ENCODE measurements at places on chromosomes 3 and 15.

- no peak for DNase-seq
Observed at GRCh38 chr15:96326328-96327154, 4.0 kb upstream of the NR2F2 start.

- DNase-seq = no peak
Observed at GRCh38 chr15:39211108-39211979, 369.5 kb upstream of the THBS1 start.

DNA sequence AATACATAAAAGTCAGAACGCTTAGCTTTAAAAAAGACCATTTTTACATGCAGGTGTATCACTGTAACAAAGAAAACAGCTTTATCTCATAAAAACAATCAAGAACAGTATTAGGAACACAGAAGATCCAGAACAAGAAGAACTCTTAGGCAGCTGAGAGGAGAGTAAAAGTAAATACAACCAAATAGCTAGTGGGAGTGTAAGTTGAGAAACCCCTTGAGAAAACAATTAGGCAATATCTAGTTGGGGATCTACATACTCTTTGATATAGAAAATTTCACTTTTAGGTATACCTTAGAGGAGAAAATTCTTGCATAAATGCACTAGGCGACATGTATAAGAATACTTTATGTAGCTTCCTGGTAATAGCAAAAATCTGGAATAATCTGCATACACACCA is 7.5 kb downstream of the TMF1 start:
- no peak for DNase-seq

- DNase-seq = no peak
Observed at GRCh38 chr15:33618350-33618749, 307.6 kb downstream of the RYR3 start.

- no peak for DNase-seq
Observed at GRCh38 chr3:187767266-187768012, 22.2 kb upstream of the BCL6 start.

GRCh38 chr15:63931556-63931955 is 97.8 kb upstream of the HERC1 start:
- DNase-seq = no peak

- DNase-seq = no peak
Observed at GRCh38 chr3:15651396-15651795, 49.9 kb downstream of the BTD start.

DNA sequence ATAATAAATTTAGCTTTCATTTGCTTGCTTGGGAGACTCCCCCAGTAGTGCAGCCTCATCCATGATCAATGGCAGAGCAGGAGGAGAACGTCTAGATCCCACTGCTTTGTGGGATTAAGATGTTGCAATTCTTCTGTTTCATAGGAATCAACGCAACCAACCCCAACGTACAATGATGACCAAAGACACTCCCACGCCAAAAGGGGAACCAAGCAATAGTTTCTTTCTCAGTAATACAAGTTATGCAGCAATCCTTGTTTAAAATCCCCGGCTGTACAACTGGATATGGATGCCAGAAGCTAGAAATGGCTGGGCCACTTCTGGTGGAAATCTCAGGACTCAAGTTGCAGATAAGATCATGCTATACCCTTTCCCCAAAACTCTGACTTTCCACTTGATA is 411.2 kb downstream of the VPS13C start:
- DNase-seq = no peak

DNA sequence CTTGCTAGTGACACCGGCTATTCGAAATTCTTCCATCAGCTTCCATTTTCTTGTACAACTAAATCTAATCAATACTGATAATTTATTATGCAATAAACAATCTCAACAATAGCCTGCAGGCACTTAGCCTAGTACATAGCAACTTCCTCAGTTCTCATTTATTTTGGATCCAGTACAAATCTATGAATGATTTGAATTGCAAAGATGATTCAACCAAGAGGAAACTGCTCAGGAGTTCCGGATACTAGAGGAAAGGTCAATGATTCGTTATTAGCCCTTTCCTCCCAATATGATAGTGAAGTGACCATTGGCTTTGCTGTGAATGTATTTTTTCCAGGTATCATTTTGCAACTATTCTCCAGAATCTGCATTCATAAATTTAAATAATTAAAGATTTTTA is 827.0 kb downstream of the CADM2 start:
- DNase-seq = no peak

- DNase-seq = no peak
Observed at GRCh38 chr15:73982222-73982962, 9.7 kb downstream of the STOML1 start.

DNA sequence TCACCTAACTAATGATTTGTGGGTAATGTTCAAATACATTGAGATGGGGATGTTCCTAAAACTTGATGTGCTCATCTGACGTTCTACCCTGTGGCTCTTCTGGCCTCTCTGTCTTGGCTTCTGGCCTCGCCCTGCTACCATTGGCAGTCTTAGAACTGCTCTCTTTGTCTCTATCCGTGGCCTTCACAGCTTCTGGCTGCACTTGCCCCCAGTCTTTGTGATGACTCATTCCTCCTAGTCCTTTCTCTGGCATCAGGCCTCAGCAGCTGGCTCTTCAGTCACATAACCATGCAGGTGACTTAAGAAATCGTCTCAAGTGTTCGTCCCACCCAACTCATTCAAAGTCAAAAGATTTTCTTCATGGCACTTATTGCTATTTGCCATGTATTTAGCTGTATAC is 188.1 kb downstream of the BBX start:
- DNase-seq = no peak

DNA sequence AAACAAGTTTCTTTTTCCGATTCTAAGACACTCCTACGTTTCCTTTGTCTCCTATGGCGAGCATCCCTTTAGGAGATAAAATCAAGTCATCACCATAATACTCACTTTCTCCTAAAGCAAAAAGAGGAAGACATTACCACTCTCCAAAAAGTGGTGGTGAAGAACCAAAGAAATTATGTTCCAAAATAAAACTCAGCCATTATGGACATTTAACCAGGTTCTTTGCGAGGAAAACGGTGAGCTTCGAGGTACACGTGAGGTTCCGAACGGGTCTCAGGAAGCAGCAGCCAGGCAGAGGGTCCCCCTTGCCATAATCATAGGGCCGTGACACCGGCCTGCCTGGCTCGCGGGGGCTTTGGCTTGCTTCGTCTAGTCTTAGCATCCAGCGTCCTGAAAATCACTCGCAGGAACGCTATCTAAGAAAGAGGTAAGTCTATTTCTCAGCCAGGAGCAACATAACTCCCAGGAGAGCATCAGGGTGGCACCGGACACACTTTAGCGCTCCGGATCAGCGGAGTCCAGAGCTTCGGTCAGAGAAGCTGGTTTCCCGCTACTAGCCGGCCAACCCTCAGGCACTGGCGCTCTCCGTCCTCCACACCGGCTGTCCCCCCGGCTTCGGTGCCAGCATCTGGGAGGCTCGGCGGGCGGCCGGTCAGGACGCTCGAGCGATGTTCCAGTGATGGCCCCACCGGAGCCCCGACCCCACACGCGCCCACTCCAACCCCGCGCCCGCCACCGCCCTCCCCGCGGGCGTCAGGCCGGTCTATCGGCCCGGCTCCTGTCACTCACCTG is 581 bp downstream of the IP6K1 start:
- no peak for DNase-seq

DNA sequence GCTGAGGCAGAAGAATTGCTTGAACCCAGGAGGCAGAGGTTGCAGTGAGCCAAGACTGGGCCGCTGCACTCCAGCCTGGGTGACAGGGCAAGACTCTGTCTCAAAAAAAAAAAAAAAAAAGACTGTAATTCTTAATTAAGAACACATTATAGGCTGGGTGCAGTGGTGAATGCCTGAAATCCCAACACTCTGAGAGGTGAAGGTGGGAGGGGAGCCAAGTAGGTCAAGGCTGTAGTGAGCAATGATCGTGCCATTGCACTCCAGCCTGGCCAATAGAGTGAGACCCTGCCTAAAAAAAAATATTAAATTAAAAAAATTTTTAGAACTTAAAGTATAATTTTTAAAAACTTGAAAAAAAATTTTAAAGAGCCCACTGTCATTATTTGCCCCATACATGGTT is 13.4 kb upstream of the ARPIN start:
- no peak for DNase-seq

GRCh38 chr3:16824081-16824696 is 60.6 kb upstream of the PLCL2 start:
- no peak for DNase-seq

GRCh38 chr3:45218578-45219390 is 7.3 kb downstream of the TMEM158 start:
- DNase-seq = no peak

- peak; percentile 18 for DNase-seq
Observed at GRCh38 chr3:120147072-120147871, 53.0 kb upstream of the GSK3B start.

DNA sequence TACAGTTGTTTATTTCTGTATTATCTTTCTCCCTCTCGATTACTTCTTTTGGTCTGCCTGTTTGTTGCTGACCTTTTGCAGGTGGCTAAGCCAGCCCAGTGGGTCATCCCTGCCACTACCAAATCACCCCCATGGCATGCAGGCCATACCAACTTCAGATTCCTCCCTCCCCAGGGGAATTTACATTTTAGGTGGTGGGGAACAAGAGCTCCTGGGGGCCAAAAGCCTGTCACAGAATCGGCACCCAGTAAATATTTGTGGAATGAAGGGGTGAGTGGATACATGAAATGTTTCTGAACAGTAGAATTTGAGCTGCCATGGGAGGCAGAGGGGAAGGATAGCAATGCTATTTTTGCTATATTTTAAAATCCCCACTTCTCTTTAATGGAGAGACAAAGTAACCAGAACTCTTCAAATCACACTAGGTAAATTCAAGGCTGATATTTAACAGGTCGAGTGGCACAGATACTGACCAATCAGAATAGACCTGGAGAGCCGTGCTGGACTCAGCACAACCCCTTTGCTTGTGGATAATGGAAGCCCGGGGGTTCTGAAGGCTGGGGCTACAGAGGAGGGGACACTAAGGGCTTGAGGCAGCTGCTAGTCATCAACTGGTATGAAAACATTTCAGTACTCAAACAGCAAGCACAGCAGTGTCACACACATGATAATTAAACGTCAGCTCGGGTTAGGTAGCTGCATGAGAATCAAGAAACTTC is 54.3 kb upstream of the SMAD3 start:
- DNase-seq = no peak

DNA sequence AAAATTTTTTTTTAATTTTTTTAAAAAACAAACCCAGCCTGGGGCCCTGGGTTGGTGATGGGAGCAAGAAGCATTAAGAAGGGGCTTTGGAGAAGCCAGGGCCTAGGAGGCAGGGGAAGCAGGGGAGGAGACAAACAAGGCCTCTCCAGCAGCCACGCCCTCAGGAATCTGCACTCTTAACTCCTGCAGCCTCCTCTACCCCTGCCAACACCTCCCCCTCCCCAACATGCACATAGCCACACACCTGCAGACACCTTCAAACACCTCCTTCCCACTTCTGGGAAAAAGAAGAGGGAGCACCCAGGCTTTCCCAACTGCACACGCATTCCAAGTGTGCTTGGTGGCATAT is 2.7 kb upstream of the DCAF1 start:
- no peak for DNase-seq

DNA sequence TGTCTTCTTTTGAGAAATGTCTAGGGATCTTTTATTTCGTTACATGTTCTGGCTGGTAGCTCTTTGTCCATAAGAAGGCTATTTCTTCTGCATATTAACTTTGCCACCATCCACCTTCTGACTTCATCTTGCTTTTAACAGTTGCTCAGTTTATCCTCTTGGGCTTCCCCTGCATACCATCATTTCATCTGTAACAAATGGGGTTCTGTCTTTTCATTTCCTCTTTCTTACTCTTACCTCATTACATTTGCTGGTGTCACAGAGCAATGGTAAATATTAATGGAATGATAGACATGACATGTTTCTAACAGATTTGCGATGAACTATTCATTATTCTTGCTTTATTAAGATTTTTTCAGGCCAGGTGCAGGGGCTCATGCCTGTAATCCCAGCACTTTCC is 62.4 kb downstream of the GASK1A start:
- DNase-seq = no peak

GRCh38 chr15:89972085-89972484 is 29.0 kb upstream of the ZNF710 start:
- DNase-seq = no peak

GRCh38 chr15:62509395-62509958 is 344.4 kb upstream of the C2CD4B start:
- no peak for DNase-seq

- DNase-seq = no peak
Observed at GRCh38 chr15:66783725-66784124, 81.7 kb downstream of the SMAD6 start.

- no peak for DNase-seq
Observed at GRCh38 chr15:75597667-75598341, 18.7 kb upstream of the PTPN9 start.

- no peak for DNase-seq
Observed at GRCh38 chr15:80523746-80524145, 119.6 kb downstream of the ARNT2 start.

- DNase-seq = no peak
Observed at GRCh38 chr3:111993038-111993437, 5.7 kb upstream of the TAGLN3 start.

DNA sequence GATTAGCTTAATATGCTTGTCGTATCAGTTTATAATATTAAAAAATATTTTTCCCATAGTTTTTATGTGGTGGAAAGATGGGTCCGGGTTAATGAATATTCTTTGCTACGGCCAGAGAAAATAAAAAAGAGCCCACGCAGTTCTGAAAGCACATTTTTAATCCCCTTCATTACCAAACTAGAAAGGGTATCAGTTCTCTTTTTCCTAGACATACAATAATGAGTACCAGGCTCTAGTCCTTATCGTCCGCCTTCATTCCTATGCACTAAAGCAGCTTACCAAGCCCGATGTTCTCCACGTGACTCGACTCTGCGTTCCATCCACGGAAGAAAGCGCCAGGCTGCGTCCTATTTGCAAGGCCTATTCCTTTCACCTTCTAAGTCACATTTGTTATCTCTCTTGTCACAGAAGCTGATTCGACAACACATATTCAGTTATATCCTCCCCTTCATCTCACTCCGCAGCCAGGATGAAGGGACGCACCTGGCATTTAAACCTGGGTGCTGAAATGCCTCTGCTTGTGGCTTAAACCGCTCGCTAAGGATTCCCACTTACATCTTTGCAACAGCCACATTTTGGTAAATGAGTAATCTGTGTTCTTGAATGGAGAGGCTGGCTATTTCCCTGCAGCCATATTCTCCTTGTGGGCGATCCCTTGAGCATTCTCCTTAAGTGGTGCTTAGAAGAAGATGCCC is 257.0 kb downstream of the CD47 start:
- DNase-seq = no peak

Data from NCI-H1092 treated with DMSO at 0.1 percent for 48 hours (cell line).